ENCODE measurements at places on chromosomes 13 and 19. TPM values are rescaled to one million over a fixed set of nuclear protein-coding genes. Genes with fewer than 3 reads are reported as not detected.

SMIM44 gene
- polyA plus RNA-seq = not detected

- peak; percentile 93 for DNase-seq
These were observed 2.5 kb downstream of the ATP5F1D start for GRCh38 chr19:1243768-1244692.

DNA sequence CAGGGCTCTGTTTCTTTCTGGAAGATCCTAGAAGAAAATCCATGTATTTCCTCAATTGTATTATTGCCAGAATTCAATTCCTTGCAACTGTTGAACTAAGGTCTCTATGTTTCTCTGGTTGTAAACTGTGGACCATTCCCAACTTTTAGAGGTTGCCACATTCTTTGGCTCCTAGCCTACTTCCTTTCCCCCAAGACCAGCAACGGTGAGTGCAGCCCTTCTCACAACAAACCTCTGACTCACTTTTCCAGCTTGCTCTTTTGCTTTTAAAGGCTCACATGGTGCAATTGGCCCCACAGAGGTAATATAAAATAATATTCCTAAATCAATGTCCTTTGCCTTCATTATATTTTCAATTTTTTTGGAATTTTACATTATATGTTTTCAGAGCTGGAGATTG lies 371.3 kb downstream of the SLITRK5 start:
- DNase-seq = no peak

DNA sequence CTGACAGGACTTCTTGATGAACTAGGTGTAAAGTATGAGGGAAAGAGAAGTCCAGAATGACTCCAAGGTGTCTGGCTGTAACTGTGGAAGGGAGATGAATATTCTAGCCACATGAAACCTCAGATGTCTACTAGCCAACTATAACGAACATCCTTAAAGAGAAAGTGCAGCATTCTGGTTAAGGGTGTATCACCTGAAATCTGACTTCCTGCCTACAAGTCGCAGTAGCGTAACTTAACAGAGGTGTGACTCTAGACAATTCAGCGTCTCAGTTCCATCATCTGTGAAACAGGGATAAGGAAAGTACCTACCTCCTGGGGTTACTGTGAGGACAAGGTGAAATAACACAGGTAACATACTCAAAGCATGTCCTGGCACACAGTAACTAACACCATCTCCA lies 145.7 kb upstream of the FBXL3 start:
- DNase-seq = no peak

DNA sequence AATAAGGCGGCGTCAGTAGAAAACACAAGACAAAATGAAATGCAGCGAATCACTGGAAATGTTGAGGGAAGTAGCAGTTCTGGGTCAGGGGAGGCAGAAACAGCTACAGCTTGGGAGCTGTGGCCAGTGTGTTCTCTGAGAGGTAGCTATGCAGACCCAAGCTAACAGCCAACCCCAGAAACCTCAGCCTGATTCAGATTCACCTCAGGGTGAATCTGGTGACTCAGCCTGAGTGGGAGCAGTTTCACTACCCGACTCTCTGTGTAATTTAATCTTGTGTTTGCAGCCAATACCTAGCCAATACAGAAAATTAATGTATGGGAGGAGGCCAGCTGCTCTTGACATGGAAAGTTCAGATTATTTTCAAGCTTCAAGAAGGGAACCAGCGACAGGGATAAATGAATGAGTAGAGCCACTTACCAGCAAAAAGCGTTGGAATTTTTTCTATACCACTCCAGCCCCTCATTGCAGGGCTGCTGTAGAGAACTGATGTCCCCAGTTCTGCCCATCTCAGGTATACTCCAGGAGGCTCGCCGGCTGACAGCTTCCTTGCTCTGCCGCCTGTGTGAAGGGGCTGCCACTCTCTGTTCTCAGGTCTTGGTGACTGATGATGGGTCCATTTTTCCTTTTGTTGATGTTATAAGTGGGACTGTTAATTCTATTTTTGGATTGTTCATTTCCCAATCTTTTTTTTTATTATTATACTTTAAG lies 8.9 kb downstream of the IGFL3 start:
- no peak for DNase-seq

- no peak for DNase-seq
These were observed 1.4 kb downstream of the ARHGEF18 start for GRCh38 chr19:7349961-7350711.

DNA sequence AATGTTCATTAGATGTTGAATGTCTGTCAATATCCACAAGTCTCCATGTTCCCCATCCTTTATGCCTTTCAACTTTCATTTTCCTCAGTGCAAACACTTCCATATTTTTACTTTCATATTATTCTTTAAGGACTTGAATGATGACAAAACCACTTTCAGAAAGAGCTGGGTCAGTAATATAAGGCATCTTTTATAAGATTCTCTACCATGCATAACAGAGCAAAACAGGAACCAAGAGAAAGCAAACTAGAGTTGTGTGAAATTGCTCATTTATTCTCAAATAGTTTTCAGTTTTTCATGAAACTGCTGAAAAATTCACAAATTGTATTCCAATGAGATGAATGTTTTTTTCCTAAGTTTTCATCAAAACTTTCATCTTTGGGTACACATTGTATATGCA lies 1247.6 kb downstream of the PCDH17 start:
- DNase-seq = no peak

DNA sequence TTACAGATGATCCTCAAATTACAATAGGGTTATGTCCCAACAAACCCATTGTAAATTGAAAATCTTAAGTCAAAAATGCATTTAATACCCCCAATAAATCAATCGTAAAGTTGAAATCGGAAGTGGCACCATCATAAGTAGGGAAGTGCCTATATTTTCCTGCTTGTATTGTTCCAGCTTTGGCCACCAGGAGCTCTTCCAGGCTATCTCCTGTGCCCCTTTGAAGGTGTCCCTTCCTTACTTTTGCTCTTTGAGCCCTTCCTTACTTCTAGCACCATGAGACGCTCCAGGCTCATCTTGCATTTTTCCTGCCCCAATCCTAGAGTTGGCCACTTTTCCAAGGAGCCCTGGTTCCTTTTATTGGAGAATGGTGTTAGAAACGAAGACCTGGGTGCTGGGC lies 163.0 kb upstream of the TSC22D1 start:
- DNase-seq = no peak

PSG1 gene
- polyA plus RNA-seq = not detected

TMEM255B gene
- 4.2 TPM for polyA plus RNA-seq

KLK12 gene
- polyA plus RNA-seq = not detected
